Dermis lymphatic vessel endothelial cell (primary cell): ENCODE measurements at places on chromosomes 4 and X. TPM values are rescaled to one million over a fixed set of nuclear protein-coding genes. Genes with fewer than 3 reads are reported as not detected.

Gene MMRN1
- total RNA-seq: 3,210 and 5,564 TPM in 2 replicates

Gene SOX3
- not detected in 2 replicates for total RNA-seq

Gene SCLT1
- total RNA-seq: 7.4 and 8.1 TPM in 2 replicates

Gene NDUFB11
- 63.5 and 74.1 TPM in 2 replicates for total RNA-seq

Gene MEPE
- total RNA-seq: not detected in 2 replicates

Gene USP26
- total RNA-seq: not detected in 2 replicates

Gene RPA4
- 0.86 and 1.4 TPM in 2 replicates for total RNA-seq

Gene ARMCX1
- total RNA-seq: 53.1 and 75.8 TPM in 2 replicates

Gene CRMP1
- total RNA-seq: 1.2 and 2.4 TPM in 2 replicates

Gene ADH7
- not detected in 2 replicates for total RNA-seq

Gene GJB1
- total RNA-seq: not detected in 2 replicates

Gene SPACA5
- total RNA-seq: not detected in 2 replicates

Gene FRMD7
- not detected in 2 replicates for total RNA-seq

Gene LRIT3
- total RNA-seq: not detected in 2 replicates

Gene CXCL11
- total RNA-seq: not detected in 2 replicates

Gene GLOD5
- total RNA-seq: not detected in 2 replicates

Gene FGB
- not detected in 2 replicates for total RNA-seq

Gene HTT
- 34.7 and 37.3 TPM in 2 replicates for total RNA-seq

Gene TCEANC
- total RNA-seq: 2.4 and 2.8 TPM in 2 replicates

Gene KLHL4
- 126 and 135 TPM in 2 replicates for total RNA-seq

Gene CDX4
- total RNA-seq: not detected in 2 replicates

Gene TEX13C
- total RNA-seq: not detected in 2 replicates

Gene FATE1
- not detected in 2 replicates for total RNA-seq

Gene NSDHL
- total RNA-seq: 9.6 and 10.3 TPM in 2 replicates

Gene C4orf50
- total RNA-seq: under 0.01 TPM in 2 replicates

Gene MAGEA9B
- not detected in 2 replicates for total RNA-seq

Gene MAGEA3
- not detected in 2 replicates for total RNA-seq

Gene NHSL2
- 18.4 and 40.1 TPM in 2 replicates for total RNA-seq

Gene FABP2
- not detected in 2 replicates for total RNA-seq

Gene ZNF732
- 0.22 and 0.60 TPM in 2 replicates for total RNA-seq

Gene GAB1
- 15.7 and 31.6 TPM in 2 replicates for total RNA-seq
